ENCODE measurements at places on chromosomes 2 and 18.

- DNase-seq = no peak
Observed at GRCh38 chr2:161206471-161207032, 46.3 kb downstream of the TANK start.

GRCh38 chr2:169715379-169716237, 18.0 kb upstream of the KLHL23 start:
- DNase-seq = peak; percentile 56

DNA sequence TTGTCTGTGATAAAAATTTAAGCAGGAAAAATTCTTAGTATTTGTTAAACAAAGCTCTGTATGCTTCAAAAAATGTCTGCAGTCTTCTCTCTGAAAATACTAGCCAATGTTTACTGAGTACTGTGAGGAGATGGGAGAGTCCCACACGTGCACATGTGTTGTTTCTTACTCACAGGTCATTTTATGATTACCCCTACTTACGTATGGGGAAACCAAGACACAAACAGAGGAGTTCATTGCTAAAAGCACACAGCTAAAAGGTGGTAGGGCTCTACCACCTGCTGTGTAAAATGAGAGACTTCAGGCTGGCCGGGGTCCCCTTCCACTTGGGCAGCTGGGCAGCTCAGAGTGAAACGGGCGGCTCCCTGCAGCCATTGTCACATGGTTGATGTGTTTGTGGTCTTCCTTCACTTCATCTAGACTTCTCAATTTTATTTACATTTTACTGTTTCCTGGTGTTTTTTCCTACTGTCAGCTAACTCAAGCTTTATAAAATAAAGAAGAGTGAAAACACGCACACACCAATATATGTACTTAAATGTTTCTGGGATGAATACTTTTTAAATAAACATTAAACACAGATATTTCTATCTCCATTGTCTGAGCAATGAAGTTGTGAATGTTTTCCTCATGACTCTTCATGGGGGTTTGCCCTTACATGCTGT, 71.2 kb downstream of the MBP start:
- DNase-seq = no peak

- DNase-seq = no peak
Observed at GRCh38 chr2:60836491-60836890, 44.9 kb upstream of the REL start.

- no peak for DNase-seq
Observed at GRCh38 chr18:1017227-1018058, 112.8 kb downstream of the ADCYAP1 start.

DNA sequence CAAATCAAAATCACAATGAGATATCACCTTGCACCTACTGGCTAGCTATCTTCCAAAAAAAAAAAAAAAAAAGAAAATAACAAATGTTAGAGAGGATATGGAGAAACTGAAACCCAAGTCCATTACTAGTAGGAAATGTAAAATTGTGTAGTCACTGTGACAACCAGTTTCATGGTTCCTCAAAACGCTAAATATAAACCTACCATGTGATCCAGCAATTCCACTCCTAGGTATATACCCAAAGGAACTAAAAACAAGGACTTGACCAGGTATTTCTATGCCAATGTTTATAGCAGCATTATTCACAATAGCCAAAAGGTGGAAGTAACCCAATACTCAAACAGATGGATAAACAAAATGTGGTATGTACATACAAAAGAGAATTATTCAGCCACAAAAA, 11.7 kb upstream of the SCRN3 start:
- peak; percentile 16 for DNase-seq

GRCh38 chr2:223868005-223868404, 30.6 kb upstream of the AP1S3 start:
- no peak for DNase-seq

DNA sequence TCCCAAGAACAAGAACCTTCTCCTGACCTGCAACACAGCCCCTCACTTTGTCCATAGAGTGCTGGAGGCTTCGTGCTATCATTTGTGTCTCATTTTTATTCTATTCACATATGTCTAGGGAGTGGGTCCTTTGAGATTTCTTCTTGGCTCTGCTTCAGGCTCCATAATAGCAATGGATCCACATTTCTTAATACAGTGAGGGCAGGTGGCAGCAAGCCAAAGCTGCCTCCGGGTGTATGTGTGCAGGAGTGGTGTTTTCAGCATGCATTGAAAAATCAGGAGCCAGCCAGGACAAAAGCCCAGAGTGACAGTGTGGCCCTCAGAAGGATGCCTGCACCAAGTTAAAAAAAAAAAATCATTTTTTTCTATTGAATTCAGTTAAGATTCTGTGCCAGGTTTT, 115.1 kb upstream of the PELI1 start:
- DNase-seq = no peak

GRCh38 chr18:45617284-45617683, 2.0 kb downstream of the SLC14A2 start:
- DNase-seq = no peak

DNA sequence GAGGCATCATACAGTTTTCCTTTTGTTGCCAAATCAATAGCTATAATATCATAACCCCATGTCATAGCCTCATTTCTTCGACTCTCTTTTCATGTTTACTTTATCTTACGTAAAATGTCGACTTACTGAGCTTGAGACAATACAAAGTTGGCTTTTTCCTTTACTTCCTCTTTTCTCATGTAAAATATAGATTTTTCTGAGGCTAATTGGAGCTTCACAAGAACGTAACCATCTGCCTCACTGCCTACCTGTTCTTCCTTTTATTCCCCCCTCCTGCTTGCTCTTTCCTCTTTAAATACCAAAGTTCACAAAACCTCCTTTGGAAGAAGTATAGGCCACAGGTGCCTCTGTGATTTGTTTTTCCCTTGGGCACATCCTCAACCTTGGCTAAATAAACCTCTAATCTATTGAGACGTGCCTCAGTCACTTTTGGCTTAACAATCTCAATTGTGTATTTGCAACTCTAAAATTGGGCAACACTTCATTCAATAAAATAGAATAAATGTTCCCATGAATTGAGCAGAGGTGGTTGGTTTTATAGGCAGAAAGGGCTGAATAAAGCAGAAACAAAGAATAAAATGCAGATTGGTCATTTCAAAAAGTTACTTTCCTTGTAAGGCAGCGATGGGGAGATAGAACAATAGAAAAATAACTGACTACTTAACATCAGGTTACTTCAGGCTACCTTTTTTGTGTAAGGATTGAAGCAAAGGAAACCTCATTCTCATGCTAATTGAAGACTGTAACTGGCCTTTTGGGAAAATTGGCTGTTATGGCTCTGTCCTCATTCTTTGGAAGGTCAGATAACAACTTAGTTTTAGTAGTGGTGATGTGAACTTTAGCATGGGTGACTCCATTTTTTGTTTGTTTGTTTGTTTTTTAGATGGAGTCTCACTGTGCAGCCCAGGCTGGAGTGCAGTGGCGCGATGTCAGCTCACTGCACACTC, 21.3 kb downstream of the COMMD1 start:
- DNase-seq = no peak

GRCh38 chr2:118706371-118706770, 141.1 kb downstream of the EN1 start:
- DNase-seq = no peak

DNA sequence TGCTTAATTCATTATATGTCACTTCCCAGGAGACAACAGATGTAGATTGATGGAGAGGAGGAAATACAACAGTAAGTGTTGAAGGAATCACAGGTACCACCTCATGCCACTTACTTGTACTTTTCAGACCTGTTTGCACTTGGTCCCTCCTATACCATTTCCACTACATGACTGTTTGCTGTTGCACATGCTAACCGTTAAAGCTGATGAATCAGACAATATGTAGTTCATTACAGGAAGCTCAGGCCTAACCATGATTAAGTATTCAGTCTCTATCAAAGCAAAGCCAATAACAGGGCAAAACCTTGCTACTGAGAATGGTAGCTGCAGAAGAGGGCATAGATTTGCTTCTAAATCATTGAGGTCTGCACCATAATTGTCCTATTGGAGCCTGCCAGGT, 30.2 kb upstream of the GRP start:
- no peak for DNase-seq

- no peak for DNase-seq
Observed at GRCh38 chr2:12741380-12741779, 24.6 kb downstream of the TRIB2 start.

DNA sequence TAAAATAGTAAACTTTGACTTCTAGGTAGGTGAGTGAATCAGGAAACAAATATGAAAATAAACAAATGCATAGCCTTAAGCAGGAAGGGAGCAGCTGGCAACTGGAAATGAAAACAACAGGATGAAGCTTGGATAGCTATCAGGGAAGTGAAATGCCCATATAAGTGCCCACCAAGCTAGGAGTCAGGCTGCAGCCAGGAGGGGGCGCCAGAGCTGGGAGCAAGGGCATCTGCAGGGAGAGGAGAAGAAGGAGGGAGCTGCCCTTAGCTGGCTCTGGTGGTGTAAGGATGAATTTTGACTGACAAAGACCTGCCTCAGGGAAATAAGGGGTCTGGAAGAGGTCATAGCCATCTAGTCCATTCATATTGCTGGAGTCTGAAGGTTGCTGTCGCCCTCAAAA, 298.3 kb downstream of the TDRD15 start:
- DNase-seq = no peak

DNA sequence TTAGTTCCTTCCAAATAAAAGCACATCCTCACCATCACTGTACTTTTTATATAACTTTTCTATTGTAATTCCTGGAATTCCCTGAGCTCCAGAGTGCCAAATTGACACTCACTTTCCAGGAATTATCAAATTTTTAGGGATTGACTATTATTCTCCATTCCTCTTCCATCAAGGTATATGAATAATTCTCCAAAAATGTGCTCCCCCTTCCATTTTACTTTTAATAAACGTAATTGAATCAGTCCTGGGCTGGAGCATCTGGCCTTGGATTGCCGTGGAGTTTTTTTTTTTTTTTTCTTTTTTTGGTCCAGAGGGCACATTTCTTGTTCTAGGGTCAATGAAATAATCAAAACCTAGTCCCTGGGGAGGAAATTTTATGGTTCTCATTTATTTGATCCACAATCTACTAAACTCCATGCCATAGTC, 304.3 kb downstream of the CDCA7 start:
- DNase-seq = no peak

GRCh38 chr2:157698430-157698829, 69.8 kb upstream of the ACVR1C start:
- DNase-seq = no peak

- no peak for DNase-seq
Observed at GRCh38 chr2:104929663-104930062, 75.7 kb downstream of the POU3F3 start.

GRCh38 chr2:48434101-48434500, 95.9 kb upstream of the STON1 start:
- DNase-seq = no peak

DNA sequence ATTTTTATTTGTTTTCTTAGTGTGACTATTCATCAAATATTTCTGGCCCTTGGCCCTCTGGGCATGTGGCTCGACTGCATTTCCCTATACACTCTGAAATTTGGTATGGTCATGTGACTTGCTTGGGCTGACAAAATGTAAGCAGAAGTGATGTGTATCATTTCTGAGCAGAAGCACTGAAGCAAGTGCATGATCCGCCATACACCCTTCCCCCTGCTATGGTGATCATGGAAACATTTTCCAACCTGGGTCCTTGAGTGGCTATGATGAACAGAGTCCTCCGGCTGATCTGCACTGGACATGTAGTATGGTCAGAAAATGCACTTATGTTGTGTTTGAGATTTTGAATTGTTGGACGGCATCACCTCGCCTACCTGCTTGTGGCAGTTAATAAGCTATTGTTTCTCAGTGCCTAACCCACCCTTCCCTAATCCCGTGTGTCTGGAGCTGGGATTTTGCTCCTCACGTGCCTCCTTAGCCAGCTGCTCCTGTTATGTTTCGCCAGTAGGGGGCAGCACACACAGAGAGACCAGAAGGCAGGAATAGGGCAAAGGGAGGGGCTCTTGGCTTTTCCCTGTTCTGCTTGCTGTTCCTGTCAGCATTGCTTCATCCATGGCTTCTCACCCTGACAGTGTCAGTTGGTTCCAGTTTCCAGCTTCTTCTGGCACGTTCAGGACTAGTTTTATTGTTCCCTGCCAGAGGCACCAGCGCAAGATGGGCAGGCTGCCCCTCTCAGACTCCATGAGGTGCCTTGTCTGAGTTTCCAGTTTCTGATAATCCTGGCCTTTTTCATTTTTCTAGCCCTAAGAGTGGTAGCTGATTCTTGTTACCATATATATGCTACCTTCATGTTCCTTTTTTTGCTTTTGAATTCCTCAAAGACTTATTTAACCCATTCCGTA, 207.4 kb downstream of the ARL6IP6 start:
- peak; percentile 57 for DNase-seq

DNA sequence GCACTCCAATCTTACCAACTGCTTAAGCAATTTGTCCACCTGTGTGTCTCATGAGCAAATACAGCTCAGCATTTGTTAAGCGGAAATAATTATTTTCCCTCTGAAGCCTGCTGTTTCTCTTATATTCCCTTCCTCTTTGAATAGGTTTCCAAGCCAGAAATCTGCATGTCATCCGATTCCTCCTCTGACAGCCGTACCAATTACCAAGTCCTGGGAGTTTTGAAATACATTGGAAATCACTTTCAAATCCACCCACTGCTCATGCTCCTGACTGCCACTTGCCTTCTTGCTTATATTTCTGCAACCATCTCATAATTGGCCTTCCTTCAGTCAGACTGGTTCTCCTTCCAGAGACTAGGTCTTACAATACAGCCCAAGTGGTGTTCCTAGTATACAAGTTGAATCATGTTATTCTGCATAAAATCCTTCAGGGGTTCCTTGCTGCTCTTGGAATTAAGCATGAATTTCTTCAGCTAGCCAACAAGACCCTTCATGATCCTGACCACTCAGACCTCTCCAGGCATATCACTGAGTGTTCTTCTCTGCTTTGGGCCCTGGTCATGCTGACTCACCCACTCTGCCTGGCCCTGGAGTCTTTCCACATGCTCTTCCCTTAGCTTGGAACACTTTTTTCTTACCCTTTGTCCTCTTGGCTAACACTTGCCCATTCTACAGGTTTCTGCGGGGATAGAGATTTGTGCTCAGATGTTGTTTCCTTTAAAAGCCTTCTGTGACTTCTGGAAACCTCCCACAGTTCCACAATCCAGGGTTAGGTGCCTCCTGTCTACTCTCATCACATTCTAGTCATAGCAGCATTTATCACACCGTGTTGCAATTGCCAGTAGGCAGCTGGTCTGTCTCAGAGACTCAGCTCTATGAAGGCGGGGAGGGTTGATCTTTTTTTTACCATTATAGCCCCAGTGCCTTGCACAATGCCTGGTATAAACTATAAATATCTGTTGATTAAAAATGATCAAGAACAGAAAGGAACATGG, 157.6 kb downstream of the ARL6IP6 start:
- no peak for DNase-seq

GRCh38 chr18:50559752-50560680, at the start of gene MAPK4:
MAPK4 (plus strand) TSS chr18:50560087; CDS start chr18:50663959, 103,872 bp downstream.
- DNase-seq = no peak
